ENCODE measurements at places on chromosomes 12 and 14. TPM values are rescaled to one million over a fixed set of nuclear protein-coding genes. Genes with fewer than 3 reads are reported as not detected.

Gene ZBTB42
- 5.7 TPM for total RNA-seq

Gene BEGAIN
- not detected for total RNA-seq

Gene GNG2
- total RNA-seq, result 23.1 TPM

Gene CCDC175
- not detected for total RNA-seq

Gene TSPAN11
- total RNA-seq, result 0.36 TPM

Gene OTOGL
- total RNA-seq, result 0.36 TPM

Gene DBX2
- 0.12 TPM for total RNA-seq
